A172 (cell line): ENCODE measurements at places on chromosomes 1 and 21. TPM values are rescaled to one million over a fixed set of nuclear protein-coding genes. Genes with fewer than 3 reads are reported as not detected.

DNA sequence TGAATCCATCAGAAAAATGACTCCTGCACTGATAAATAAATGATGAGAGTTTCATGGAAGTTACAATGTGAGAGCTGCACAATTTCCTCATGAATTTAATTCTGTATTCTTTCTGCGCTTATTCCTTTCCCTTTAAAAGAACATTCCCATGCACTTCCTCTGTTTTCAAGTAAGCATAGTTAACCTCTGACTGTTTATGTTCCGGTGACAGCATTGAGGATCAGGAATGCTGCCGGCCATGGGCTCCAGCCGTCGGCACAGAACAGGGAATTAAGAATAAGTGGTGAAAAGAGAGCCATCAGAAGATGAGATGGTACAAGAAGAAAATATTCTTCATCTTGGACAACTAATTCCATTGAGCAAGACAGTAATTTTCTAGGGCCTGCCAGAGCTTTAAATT lies 65.3 kb downstream of the SUSD4 start:
- DNase-seq = no peak

The SEMA4A gene
- 0.31 TPM in 1 of 2 replicates, not detected in the other for total RNA-seq

DNA sequence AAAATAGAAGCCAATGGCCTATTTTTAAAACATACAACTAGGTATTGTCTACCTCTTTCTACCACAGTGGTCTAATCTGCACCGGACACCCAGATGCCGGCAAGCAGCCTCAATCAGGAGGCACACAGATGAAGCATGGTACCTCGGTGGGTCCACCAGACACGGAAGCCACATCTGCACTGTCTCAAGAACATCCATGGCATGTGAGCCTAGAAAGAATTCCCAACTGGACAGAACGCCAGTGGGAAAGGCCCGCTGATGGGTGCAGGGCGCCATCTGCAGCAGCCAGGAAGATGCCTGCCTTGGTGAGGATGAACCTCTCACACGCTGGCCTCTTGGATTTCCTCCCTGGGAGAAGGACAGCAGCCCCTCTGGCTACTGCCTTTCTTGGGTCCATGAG lies 79.5 kb downstream of the MRPL37 start:
- DNase-seq = no peak

DNA sequence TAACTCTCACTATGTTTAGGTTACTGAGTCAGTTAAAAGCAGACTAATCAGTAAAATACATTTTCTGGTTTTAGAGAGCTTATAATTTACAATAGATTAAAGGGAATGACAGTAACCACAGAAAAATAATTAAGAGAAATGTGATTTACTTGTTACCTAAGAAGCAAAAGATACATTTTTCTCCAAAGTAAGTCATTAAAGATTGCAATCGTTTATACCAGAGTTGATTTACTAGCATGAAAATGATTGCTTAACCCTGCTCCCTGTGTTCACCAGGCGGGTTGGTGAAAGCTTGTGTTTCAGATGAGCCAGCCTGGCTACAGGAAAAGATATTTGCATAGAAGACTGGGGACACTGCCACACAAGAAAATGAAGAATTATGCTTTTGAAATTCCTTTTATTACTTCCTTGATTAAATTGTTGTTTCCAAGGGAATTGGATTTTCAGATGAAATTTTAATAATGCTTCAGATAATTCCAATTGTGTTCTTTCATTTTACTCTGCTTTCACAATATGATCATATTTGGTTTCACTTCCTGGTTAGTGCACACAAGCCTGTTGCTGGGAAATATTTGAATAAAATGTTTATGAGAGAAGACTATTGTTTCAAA lies 27.9 kb downstream of the LRRC8B start:
- DNase-seq = no peak

DNA sequence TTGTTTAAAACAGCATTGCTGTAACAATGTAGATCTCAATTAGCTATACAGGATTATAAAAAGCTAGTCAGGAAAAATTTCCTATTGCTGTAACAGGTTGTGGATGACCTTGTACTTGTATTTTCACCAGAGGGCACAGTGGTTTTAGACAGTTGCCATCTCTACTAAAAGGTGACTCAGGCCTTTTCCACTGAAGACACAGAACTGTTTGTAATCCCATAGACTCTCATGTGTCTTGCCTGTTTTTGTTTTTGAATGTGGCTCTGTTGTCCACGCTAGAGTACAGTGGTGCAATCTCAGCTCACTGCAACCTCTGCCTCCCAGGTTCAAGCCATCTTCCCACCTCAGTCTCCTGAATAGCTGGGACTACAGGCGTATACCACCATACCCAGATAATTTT lies 5.9 kb downstream of the MTFR1L start:
- DNase-seq = no peak

DNA sequence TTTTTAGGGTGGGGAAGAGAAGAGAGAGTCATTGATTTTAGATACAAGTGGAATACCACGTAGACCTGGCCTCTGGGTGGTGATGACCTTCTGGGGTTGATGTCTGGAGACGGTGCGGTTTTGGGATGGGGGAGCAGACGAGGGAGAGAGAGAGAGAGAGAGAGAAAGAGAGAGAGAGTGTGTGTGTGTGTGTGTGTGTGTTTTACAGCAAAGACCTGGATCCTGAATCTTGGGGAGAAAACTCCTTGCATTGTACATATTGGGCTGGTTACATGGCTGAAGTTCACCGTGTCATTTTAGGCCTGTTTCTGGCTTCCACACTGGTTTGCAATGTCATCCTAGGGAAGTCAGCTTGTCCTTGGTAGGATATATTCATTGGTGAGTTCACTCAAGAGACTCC lies 89.0 kb downstream of the GALNT2 start:
- no peak for DNase-seq

- no peak for DNase-seq
Measured at GRCh38 chr1:37794372-37795339, 1.0 kb downstream of the MANEAL start.

DNA sequence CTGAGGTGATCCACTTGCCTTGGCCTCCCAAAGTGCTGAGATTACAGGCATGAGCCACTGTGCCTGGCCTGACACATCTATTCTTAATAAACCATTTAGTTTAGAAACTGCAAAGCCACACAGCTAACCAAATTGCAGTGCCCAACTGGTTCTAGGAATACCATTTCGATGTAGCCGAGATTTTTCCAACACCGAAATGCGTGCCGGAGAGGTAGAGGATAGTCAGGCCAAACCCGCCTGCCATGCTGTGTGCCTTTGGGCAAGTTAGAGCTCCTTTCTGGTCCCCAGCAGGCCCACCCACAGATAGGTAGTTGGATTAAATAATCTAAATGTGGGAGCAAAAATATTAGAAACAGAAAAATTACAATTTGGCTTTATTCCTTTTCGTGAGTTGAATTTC lies 254.4 kb downstream of the FOXD2 start:
- no peak for DNase-seq
